ENCODE measurements at places on chromosomes 12 and 14.
A peak's percentile ranks its signal among the peaks of the same experiment; 100 is the strongest.

DNA sequence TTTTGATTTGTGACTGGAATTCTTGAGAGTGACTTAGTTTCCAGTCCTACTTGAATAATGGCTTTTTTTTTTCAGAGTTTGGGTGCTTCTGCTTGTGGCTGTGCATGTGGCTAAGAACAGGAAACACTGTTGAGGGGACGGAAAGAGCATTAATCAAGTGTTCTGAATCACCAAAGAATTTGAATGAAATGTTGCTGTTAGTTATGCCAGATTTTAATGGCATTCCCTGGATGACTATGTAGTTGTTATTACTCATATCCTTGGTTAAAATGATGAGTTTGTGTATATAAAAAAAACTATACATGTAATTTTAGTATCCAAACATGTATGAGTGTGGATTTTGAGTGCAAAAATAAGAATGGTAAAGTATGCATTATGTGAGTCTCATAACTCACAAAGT, 347.9 kb downstream of the BCAT1 start:
- DNase-seq: no peak

DNA sequence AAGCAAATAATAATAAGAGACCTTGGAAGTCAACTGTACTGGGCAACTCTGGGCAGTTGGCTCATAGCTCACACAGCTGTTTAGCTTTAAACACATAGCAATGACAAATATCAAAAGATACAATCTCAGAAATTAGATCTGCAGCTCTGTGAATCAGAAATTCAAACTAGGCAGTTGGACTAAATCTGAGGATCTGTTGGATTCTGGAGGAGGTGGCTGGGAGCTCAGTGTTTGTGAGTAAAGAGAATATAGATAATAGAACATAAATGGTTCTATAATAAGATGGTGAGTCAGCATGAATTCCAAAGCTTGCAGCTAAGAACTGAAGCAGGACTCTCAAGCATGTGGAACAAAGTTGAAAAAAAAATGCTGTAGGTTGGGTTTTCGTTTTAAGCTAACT, 1949.4 kb upstream of the SEL1L start:
- DNase-seq: no peak

GRCh38 chr14:94213741-94214140, 39.6 kb downstream of the PPP4R4 start:
- DNase-seq: no peak

DNA sequence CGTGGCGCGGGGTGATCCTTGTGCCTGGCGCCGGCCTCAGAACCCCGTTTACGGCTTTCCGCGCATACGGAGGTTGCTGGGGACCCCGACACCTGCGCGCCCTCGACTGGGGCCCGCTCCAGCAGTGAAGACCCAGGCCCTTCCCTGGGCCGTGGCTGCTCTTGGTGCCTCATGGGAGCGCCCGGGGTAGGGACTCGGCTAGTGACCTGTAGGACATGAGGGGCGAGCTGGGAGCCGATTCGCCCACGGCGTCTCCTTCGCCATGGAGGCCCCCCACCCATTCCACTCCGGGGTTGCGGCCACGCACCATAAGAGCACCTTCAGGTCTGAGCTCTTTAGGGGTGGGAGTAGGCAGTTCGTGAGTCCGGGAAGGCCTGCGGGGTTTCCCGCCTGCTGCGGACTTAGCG, 14.2 kb upstream of the PAX9 start:
- no peak for DNase-seq

GRCh38 chr12:27237790-27238771, 6.0 kb upstream of the STK38L start:
- DNase-seq: peak; percentile 19

DNA sequence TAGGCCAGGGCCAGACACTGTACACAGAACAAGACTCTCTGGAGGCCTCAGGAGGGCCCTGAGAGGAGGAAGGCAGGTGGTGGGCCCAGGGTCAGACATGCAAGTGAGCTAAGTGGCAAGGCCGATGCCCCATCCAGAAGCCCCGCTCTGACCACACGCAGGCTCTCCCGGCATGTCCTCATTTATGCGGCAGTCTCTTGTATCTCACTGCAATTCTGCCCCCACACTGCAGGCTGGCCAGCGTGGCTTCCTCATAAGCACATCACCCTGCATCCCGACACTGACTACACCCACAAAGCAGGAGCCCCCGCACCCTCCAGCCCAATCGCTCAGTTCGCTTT, 17.5 kb downstream of the SSH1 start:
- DNase-seq: no peak

DNA sequence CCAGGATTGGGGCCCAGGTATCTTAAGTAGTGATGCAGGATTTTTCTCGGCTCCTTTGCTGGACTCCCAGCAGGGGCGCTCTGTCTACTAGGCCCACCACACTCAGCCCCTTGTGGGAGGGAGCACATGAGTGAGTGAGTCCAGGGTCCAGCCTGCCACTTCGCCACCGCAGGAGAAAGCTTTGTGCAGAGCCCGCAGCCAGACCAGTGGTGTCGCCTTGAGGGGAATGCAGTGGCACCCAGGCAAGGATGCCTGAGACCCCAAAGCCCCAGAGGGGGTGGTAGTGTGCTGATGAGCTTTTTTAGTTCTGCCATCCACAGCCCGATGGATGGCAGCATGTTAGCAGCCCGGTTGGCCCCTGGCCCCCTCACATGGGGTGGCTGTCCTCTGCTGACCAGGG, 5.4 kb upstream of the MRPS35 start:
- DNase-seq: no peak

- DNase-seq: peak; percentile 55
Measured at GRCh38 chr14:94011795-94012194, 14.3 kb upstream of the OTUB2 start.

DNA sequence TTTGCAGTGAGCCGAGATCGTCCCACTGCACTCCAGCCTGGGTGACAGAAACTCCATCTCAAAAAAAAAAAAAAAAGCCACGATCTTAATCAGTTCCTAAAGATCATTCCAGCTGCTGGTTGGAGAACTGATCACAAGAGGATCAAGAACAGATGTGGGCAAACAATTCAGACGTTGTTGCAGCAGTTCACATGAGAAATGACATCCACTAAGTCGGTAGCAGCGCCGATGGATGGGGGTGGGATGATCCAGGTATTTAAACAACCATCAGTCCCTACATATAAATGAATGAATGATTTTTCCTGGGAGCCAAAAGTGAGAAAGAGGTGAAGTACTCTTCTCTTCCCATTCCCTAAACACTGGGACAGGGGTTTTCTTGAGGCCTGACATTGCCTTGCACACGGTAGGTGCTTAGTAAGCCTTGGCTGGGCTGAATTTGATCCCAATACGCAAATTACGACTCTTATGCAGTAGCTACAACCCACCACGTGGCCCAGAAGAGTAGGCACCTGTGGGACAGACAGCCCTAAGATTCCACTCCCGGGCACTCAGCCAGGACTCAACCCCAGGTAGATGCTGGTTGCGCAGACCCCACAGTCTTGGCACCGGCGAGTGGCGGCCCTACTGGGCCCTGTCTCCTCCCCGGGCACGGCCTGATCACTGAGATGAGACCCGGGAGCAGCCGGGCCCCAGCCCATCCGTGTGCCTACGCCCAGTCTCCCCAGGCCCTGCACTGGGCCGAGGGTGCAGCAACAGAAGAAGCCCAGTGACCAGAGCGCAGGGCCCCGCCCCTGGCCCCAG, 565 bp downstream of the SPRYD3 start:
- no peak for DNase-seq

GRCh38 chr12:114237230-114237629, 168.7 kb downstream of the TBX5 start:
- no peak for DNase-seq

- DNase-seq: no peak
Measured at GRCh38 chr14:29773990-29774389, 153.7 kb downstream of the PRKD1 start.

- DNase-seq: no peak
Measured at GRCh38 chr12:87444039-87444438, 585.2 kb downstream of the C12orf50 start.

DNA sequence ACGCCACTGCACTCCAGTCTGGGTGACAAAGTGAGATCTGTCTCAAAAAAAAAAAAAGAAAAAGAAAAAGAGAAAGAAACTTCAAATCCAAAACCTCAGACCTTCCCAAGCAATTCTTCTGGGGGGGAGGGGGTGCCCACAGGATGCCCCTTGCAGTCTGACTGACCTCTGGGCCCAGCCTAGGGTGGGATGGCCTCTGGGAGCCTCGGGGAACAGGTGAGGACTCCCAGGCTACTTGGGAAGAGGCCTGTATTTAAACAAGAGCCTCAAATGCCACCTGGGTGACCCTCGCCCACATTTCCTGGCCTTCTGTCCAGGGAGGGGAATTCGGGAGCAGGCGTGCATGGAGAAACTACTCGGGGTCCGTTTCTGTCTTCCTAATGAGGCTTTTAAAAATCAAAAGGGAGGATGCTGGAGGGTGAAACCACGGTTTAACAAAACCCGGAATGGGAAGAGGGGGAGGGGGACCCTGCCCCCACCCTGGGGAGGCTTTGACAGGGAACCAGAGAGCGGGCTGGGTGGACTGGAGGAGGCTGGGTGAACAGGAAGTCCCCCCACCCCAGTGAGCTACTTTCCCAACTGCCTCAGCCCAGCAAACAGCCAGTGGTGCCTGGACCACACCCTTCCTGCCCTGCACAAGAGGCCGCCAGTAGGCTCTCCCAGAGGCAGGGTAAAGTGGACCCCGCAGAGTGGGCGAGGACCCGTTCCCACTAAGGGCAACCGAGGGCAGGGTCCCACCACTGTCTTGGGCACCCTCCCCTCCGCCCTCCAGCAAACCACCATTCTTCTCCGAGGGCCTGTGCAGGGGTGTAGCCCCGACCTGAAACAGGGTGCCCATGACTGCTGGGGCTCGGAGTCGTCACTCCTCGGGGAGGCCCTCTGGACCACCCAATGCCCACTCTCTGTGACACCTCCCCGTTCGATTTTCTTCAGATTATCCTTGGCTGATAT, 1.5 kb upstream of the FBRSL1 start:
- DNase-seq: peak; percentile 58

GRCh38 chr12:79344855-79345847, 345.6 kb downstream of the PAWR start:
- no peak for DNase-seq

- DNase-seq: no peak
Measured at GRCh38 chr12:113757221-113758002, 208.7 kb downstream of the RBM19 start.

GRCh38 chr14:102661614-102662013, 69.2 kb downstream of the RCOR1 start:
- DNase-seq: no peak

DNA sequence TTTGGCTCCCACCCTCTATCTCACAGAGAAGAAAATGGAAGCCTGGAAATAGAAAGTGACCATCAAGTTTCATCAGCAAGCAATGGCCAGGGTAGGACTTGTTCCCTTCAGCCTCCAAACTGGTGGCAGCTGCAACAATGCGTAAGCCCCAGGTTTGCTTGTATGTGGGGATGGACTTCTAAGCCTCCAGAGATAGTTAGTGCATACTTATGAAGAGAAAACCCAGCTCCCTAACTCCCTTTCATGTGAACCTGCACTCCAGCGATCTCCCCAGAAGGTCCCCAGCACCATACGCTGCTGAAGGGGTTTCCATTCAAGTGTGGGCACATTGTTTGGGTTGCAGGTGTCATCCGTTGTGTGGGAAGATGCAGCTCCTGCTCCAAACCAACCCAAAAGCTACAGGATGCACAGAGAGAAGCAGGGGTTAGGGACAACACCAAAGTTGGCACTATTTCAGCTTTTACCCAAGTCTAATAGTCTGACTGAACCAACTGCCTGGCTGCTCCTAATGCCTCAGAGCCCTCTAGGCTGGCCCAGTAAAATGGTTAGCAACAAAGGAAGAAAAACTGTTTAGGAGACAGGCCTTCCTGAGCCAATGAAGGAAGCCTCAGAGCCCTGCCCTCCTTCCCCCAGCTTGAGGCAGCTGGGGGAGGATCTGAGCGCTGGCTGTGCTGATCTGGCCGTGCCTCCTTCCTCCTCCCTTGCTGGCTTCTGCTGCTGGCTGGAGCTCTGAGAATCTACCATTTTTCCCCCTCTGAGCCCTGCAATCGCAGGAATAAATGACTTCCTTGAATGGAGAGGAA, 12.3 kb downstream of the ZFP36L1 start:
- peak; percentile 47 for DNase-seq

DNA sequence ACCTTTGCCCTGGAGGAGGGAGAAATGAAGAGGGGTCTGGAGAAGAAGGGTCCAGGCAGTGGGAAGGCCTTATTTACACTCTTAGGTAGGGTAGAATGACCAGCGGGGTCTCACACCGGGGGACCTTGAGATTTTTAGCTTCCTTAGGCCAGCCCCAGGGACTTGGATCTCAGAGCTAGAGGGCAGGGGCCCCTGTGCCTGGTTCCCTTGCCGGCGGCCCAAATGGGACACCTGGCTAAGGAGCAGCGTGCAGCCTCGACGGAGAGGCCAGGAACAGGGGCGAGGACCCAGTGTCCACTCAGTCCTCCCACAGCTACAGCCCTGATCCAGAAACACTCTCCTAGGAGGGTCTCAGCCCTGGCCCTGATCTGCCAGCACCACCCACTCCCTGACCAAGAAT, 41.8 kb downstream of the DIO3 start:
- no peak for DNase-seq

- DNase-seq: no peak
Measured at GRCh38 chr14:42535397-42535796, 928.7 kb downstream of the LRFN5 start.

DNA sequence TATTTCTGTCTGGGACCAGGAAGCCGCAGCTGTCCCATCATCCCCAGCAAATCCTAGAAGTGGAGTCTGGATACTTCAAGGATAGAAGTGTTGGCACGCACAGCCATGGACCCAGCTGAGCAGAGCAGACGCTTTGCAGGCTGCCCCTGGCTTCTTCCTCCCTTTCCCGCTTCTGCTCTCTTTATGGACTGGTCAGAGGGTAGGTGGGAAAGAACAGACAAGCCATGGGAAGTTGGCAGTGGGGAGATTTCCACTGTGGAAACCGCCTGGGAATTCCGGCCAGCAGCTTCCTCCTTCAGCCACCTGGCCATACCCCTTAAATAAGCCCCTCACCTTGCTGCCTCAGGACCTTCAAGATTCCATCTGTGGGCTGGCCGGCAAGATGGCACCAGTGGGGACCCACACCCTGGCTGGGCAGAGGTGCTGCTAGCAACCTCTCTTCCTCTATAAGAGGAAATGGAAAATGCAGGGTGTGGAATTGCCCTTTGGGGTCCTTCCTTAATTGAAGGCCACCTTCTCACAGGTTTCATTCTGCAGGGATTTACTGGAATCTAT, 20.6 kb downstream of the OTUB2 start:
- DNase-seq: no peak

DNA sequence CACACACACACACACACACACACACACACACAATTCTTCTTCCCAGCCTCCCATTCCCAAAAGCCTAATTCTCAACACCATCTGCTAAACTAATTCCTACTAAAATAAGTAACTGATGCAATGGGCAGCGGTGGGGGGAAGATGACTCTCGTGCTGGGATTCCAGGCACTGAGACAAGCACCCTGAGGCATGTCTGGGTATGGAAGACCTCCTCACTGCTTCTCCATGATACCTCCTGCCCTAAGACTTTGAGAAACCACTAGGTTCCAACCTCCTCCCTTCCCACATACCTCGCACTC, 789 bp upstream of the VWF start:
- DNase-seq: no peak

DNA sequence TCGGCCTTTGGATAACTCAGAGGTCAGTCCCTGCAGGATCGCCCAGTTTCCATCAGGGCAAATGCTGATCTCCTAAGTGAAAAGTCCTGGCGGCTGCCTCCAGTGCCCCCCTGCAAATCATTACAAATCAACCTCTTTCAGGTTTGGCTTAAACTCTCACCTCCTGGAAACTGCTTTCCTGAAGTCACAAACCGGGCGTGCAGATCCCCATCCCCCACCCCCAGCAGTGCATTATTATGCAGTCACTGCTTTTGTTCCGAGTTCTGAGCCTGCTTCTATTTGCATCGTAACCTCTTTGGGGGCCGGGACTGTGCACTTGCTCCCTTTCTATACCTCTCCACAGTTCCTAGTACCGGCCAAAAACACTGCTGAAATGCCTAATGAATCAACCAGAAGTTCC, at the start of gene USP44:
Gene USP44 (minus strand): TSS at position 172 of the 400 bp plus-strand sequence. CDS start 17,220 bp downstream, outside the sequence.
- DNase-seq: no peak

All from CD4-positive, alpha-beta T cell treated with Interleukin-10 for 1 hour (primary cell).